ENCODE measurements at places on chromosomes 7 and 10.

DNA sequence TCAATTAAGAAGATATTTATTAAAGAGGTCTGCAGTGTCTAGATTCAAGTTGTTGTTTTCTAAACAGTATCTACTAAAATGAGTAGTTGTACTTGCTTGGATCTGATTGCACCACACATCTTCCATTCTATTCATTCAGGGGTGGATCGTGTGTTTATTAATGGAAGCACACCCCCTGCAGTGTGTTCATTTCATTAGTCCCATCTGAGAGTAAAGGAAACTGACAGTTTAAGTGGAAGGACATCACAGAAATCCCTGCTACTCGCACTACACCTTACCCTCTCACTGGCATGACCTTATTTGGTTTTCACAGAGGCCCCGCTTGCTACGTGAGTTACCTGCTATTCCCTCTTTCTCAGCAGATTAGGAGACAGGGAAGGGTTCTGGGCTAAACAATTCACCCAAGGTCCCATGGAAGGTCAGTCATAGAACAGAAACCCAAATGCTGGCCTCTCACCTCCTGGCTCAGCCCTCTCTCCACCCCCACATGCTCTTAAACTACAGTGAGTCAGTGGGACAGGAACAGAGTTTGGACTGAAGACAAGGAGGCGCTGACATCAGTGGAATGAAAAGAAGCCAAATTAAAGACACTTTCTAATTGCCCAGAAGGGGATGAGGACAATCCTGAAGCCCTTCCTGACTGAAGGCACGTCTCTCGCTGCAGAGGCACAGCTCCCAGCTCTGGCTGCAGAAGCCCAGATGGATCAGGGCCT, 369.2 kb upstream of the NRP1 start:
- DNase-seq = no peak

GRCh38 chr10:21488246-21488956, 37.1 kb downstream of the SKIDA1 start:
- no peak for DNase-seq

DNA sequence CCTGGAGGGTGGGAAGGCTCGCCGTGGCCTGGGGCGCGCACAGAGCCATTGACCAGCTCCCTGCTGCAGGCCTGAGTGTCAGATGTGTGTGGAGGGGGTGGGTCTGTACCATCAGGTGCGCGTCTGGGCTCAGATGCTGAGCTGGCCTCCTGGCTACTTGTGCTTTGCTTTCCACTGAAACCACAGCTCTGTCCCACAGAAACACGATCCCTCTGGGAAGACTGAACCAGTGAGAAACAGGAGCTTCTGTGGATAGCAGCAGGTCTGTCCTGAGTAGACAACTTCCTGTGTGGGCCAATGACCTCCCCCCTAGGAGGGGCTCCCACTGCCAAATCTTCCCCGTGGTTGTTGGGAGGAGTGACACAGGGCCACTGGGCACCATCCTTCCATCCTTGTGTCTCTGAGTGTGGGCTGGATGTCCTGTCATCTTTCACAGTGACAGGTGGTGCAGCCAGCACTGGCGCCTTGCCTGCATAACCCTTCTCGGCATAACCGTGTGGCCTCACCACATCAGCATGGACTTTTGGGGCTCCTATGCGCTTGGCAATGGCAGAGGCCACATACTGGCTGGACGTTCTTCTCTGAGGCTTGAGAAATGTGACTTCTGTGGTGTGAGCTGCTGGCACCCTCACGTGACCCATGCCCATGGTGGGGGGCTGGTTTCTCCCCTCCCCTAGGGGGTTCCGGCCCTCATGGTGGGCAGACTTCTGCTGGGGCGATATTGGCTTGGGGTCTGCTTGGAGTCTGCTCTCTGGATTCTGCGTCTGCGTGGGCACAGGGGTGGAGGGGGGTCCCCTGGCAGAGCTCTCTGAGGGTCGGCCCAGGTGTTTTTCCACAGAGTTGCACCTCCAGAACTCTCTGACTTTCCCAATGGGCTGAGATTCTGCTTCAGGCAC, 245.5 kb upstream of the GRB10 start:
- DNase-seq = no peak

DNA sequence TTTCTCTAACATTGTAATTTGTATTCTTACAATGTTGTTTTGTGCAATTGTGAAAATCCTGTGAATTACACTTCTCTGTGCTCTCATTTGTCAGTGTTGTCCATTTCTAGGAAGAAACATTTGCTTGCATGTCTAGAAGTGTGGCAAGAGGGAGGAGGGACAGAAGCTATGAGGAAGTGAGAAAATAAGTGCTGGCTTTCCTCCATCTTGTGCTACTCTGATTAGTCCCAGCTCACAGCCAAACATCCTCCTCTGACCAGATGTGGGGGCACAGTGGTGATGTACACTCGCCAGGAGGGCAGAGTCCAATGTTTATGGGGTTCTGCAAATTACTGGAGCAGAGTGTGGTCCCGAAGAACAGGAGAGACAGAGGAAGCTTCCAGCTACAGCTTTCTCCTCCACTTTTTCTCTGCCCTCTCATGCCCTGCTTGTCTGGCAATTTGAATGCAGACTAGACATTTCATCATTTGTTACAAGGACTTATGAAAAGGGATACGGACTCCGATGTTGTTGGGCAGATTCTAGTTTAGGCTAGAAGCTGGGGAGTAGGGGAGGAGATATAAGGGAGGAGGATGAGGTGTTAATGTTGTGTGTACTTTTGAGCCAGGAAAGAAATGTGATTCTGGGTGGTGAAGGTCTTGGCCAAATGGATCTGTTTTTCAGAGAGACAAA, 131.0 kb upstream of the C1GALT1 start:
- no peak for DNase-seq

DNA sequence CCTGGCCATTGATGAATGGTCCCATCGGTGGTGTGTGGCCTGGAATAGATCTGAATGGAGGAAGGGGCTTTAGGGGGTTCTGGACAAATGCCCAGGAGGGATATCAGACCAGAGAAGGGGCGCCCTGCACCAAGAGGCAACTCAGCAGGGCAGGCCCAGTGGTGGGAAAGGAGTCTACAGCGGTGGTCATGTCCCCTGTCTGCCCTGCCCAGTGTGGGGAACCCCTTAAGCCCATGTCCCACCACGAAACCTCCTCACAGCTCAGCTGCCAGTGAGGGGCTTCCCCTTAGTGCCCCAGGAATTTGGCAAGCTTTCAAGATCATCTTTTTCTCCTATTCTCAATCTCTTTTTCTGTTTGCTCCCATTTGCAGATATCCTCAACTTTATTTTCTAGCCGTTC, 14.1 kb upstream of the CCSER2 start:
- no peak for DNase-seq

GRCh38 chr7:132028144-132028920, 471.9 kb upstream of the PODXL start:
- DNase-seq = no peak

DNA sequence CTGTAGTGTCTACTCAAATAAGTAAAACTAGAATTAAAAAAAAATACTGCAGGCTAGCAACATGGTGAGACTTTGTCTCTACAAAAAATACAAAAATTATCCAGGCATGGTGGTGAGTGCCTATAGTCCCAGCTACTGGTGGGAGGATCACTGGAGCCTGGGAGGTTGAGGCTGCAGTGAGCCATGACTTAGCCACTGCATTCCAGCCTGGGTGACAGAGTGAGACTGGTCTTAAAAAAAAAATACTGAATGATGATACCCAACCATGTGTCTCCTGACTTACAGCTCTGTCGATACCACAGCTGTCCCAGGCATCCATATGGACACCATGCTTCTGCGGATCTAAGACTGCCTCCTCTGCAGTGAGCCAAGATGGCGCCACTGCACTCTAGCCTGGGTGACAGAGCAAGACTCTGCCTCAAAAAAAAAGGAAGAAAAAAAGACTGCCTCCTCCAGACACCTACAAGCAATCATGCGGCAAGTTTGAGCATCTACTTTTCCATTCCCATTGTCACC, 7.9 kb upstream of the FRAT1 start:
- no peak for DNase-seq

DNA sequence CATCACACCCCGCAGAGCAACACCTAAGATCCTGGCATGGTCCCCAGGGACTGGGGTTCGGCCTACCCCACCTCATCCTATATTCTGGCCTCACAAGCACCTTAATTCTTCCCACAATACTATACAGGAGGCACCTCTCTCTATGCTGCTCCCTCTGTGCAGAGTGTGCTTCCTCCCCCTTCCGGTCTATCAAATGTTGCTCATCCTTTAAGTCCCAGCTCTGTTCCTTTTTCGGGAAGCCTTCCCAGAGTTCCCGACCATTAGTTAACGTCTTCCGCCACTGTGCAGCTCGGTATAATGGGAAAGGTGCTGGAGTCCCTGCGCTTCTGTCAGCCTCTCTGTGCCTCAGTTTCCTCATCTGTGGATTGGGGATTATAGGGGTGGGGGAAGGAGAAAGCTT, 21.8 kb downstream of the PALD1 start:
- no peak for DNase-seq

DNA sequence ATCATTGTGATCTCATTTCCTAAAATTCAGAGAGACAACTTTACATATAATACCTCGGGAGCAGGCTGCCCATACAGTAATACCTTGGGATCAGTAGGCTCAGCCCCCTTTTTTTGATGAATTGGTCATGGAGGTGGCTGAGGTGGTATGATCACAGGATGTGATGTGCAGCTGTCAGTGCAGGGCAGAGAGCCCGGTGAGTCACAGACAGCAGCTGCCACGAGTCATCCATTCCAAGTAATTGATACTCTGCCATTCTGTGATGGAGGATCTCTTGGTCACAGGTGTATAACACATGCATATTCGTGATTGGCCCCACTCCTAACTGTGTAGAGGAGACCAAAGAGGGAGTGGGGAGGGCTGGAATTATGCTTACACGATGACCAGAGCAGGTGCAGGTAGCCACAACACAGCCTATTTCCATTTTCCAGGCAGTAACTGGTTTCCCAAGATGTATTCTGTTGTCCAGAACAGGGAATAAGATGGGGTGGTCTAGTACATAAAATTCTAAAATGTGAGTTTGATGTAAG, 14.1 kb downstream of the NRCAM start:
- DNase-seq = no peak

GRCh38 chr10:128210215-128211063, 84.2 kb upstream of the MKI67 start:
- DNase-seq = no peak

- DNase-seq = no peak
Measured at GRCh38 chr7:96287132-96287531, 34.8 kb downstream of the SLC25A13 start.

GRCh38 chr7:26637610-26638009, 226.8 kb downstream of the SKAP2 start:
- no peak for DNase-seq

- no peak for DNase-seq
Measured at GRCh38 chr7:28473571-28474281, 61.4 kb downstream of the CREB5 start.

GRCh38 chr10:121322776-121323175, 275.5 kb downstream of the FGFR2 start:
- no peak for DNase-seq

DNA sequence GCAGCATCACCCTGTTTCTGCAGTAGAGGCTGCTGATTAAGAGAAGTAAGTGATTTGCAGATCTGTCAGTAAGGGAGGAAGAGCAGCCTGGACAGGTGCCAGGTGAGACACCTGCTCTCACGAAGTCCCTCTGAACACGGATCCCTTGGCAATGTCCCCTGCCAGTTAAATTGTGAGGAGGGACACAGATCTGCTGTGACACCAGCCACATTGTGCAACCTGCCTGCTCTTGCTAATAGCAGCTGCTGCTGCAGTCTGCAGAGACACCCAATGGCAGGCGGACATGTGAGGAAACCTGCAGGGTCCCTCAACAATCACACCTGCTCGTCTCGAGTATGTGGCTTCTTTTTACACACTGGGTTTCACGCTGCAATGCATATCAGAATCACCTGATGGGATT, 31.9 kb downstream of the ANXA11 start:
- no peak for DNase-seq

DNA sequence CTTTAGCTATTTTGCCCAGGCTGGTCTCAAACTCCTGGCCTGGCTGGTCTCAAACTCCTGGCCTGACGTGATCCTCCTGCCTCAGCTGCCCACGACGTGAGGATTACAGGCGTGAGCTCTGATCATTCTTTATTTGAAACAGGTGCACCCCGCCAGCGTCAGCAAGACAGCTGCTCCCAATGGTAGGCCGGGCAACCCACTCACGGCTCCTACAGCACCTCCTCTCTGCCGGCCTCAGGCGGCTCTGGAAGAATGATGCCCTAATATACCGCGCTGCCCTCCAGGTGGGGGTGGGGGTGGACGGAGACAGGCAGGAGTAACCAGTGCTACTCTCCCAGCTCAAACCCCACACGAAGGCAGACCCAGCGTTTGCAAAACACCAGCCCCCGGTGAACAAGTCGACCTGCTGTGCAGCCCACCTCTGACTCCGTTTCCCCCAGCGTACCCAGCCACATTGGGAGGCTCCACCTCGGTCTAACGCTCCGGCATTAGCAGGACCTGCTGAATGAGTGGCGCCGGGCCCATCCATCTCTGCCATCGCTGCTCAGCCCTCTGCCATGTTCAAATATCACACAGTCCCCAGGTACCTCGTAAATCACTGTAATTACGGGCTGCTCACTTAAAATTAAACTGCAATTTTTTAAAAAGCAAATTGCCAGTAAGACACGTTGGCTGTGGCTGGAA, 148.6 kb downstream of the ELFN1 start:
- DNase-seq = no peak

- no peak for DNase-seq
Measured at GRCh38 chr7:80719261-80719660, 80.8 kb downstream of the CD36 start.

GRCh38 chr7:57769131-57769530, 319.2 kb downstream of the ZNF716 start:
- DNase-seq = no peak

DNA sequence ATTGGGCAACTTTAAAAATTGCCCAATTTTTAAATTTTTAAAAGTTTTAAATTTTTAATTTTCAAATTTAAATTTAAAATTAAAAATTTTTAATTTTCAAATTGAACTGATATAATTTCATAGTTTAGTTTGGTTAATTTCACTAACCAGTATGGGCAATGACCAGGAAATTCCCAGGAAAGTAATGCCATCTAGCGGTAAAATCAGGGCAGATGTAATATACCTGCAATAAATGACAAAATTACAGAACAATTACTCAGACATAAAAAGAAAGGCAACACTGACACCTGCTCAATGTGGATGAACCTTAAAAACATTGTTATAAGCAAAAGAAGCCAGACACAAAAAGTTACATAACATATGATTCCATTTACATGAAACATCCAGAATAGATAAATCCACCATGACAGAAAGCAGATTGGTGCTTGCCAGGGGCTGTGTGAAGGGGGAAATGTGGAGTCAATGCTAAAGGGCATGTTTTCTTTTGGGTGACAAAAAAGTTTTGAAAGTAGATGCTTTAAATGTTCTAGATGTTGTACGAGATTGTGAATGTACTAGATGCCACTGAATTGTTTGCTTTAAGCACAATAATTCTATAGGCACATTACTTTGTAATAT, 28.6 kb upstream of the SLC16A12 start:
- DNase-seq = no peak

DNA sequence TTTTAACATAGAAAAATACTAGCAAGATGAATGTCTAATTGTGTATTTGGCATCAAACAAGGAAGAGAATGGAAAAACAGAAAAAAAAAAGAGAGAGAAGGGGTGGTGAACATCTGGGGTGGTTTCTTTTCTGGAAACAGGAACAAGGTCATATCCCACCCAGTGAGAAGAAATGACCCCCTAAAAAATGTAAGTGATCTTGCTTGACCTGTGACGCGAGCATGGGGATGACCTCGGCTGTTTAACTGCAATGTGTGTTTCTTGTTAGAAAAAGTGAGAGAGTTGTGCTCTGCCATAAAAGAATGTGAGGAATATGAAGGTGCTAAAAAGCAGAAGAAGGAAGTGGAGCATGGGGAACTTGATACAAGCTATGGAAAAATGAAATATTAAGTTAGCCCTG, 258.5 kb downstream of the AGMO start:
- DNase-seq = no peak

- DNase-seq = no peak
Measured at GRCh38 chr7:28688651-28689050, 269.5 kb downstream of the TRIL start.

Data from cerebellar nuclear complex (tissue), 1 donor.